ENCODE measurements at places on chromosomes 3 and 15.

DNA sequence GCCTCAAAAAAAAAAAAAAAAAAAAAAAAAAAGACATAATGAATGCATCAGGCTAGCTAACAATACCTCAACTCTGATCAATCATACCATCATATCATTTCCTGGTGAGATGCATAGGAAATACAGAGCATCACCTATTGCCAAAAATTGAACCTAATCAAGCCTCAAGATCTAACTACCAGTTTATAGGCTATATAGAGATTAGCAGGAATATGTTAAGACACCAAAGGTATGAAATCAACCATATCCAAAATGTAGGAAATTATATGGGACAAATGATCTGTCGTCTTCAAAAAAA, 387 bp upstream of the VPS33B start:
- DNase-seq = no peak

DNA sequence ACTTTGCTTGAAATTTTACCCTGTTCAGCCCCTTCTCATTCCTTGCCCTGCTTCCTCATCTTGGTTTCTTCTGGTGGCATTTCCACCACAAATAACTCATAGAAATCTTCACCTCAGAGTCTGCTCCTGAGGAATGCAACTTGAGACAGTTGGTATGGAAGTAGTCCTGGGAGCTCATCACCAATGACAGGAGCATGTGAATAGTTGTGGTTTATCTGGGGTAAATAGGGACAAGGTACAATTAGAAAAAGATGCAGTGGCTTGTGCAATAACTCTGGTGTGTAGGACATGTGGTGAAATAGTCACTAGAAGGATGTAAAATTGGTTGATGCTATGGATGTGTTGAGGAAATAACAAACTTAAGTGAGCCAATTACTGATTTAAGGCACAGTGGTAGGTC, 72.7 kb upstream of the CHRNA7 start:
- no peak for DNase-seq

DNA sequence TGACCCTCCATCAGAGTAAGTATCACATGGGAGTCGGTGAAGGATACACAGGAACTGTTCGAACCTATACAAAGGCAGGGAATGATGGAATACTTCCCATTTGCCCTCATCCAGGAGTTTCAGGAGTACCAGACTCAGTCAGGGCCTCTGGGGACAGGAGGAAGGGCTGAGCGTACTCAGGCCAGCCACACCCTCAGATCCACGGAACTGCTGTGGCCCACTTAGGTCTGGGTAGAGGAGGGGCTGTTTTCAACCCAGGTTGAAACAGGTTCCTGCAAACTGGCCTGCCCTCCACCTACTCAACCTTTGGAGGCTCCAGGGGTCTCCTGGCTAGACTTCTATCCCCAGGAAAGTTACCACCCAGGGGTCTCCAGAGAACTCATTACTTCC, 6.7 kb upstream of the IGDCC3 start:
- DNase-seq = no peak

DNA sequence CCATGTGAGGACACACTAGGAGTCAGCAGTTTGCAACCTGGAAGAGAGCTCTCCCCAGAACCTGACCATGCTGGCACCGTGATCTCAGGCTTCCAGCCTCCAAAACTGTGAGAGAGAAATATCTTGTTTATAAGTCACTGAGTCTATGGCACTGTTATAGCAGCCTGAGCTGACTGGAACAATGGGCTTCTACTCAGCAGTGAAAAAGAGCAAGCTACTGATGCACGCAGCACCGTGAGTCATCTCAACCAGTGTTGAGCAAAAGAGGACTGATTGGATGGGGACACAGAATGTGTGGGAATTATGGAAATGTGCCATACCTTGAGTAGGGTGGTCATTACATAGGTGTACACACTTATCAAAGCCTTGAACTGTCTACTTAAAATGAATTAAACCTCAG, 230.4 kb downstream of the PLCL2 start:
- DNase-seq = no peak

DNA sequence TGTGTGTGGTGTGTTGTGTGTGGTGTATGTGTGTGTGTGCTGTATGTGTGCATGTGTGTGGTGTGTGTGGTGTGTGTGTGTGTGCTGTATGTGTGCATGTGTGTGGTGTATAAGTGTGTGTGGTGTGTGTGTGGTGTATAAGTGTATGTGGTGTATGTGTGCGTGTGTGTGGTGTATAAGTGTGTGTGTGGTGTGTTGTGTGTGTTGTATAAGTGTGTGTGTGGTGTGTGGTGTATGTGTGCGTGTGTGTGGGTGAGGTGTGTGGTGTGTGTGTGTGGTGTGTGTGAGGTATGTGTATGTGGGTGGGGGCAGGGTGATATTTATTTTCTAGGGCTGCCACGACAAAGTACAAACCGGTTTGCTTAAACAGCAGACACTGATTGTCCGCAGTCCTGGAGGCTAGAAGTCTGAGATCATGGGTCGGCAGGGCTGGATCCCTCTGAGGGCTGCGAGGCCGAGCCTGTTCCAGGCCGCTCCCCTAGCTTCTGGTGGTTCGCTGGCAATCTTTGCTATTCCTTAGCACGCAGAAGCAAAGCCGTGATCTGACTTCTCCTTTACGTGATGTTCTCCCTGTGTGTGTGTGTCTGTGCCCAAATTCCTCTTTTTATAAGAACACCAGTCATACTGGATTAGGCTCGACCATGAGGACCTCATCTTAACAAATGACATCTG, 160.2 kb downstream of the XXYLT1 start:
- no peak for DNase-seq

DNA sequence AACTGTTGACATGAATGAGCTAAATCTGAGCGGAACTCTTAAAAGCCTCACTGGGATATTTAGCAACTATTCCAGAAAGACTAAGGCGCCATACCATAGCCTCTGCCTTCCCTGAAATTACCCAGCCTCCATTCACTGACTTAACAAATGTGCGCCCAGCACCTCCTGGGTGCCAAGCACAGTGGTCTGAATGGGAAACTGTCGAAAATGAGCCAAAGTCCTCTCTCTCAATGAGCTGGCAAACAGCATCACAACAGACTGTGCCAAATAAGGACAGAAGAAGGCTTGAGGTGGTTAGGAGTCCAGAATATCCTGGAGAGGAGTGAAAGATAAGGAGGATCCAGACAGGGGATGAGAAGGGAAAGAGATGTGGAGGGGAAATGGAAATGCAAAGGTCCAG, 332.4 kb downstream of the MAGI1 start:
- no peak for DNase-seq

DNA sequence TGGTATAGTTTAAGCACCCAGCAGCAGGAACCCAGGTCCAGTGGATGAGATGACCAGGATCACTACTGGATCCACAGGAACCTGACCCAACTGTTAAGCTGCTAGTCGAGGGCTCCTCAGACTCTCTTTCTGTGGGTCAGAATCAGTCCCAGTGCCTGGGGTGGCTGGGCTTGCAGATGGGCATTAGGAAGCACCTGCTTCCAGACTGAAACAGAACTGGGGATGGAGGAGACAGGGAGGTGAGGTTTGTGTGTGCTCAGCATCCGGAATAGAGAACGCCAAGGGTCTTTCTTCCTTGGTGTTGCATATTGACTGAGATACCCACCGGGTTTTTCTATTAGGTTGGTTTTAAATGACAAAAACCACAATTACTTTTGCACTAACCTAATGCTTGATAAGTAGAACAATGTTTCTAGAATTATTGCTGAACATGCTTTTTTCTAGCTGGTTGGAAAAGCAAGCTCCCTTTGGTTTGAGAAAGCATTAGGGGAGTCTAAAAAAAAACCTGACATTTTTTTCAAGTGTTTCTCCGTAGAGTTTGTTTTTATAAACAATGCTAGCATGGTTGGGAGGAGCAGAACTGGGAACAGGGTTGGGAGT, 779 bp downstream of the ST3GAL6 start:
- no peak for DNase-seq

DNA sequence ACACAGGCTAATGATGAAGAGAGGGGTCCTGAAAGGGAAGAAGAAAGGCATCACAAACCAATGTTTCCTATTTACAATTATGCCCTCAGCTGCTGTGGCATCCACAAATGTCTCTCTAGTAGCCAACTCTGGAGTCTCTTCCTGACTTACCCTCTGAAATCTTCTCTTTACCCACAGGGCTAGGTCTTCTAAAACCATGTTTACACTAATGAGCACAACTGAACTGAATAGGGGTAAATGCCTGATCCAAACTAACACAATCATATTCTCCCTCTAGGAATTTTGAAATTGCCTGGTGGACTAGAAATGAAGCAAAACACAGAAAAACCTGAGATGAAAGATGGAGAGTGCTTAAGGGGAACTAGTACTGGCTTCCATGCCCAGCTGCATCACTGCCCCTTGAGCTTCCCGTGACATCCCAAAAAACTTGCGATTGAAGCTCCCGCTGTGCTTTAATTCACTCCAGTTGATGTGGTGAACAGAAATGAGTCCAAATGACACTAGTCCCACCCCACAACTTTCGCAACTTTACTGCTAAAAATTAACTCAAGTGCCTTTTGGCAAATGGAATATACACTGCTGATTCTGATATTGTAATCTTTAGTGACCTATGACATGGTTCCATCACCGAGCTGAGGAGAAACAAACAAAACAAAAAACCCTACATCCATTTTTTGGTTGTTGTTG, 32.8 kb downstream of the CFAP20DC start:
- no peak for DNase-seq

GRCh38 chr3:165624761-165625160, 212.5 kb downstream of the BCHE start:
- no peak for DNase-seq

GRCh38 chr3:119782460-119782859, 559 bp downstream of the NR1I2 start:
- no peak for DNase-seq

- DNase-seq = no peak
Measured at GRCh38 chr3:60216462-60217075, 1034.7 kb downstream of the FHIT start.

- DNase-seq = no peak
Measured at GRCh38 chr15:30985081-30985531, 6.3 kb downstream of the MTMR10 start.

GRCh38 chr3:112424394-112424793, 74.9 kb downstream of the BTLA start:
- DNase-seq = no peak

GRCh38 chr3:71681224-71681668, 44.0 kb downstream of the EIF4E3 start:
- no peak for DNase-seq

GRCh38 chr15:35736150-35736549, 190.2 kb upstream of the DPH6 start:
- no peak for DNase-seq

DNA sequence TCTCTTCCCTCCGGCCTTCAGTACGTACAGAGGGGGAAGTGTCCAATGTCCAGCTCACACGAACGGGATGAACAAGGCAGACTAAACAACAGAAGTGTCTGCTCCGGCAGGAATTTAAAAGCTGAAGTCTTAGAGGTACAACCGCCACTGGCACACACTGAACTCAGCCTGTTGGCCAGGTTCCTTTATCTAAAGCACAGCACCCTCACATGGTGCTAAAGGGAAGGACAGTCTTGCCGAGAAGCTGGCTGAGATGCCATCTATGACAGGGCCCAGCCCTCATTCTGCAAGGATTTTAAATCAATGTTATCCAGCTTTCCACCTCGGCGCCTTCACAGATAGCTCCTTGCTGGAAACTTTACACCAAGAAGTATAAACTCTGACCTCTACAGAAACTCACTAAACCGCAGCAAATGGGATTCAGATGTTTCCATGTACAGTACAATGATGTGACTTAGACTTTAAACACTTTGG, 2.8 kb downstream of the ADAMTS17 start:
- DNase-seq = no peak

DNA sequence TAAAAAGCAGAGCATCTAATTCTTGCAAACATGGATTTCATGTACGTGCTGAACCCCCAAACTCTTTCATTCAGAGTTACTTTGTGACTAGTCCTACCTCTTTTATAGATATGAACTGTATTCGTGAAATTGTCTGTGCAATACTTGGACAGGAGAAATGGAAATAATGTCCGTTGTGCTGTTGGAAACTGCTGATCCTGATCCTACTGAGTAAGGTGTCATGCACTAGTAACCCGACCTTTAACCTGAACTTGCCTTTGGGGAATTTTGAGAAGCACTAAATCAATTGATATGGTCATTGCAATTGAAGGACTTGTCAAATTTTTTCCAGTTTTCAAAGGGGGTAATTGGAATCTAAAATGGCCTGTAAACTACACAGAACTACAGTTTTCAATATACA, 856.4 kb downstream of the ROBO1 start:
- DNase-seq = no peak

- no peak for DNase-seq
Measured at GRCh38 chr15:65936282-65936681, 67.0 kb downstream of the RAB11A start.

- no peak for DNase-seq
Measured at GRCh38 chr3:42730294-42730693, 27.7 kb upstream of the HHATL start.

DNA sequence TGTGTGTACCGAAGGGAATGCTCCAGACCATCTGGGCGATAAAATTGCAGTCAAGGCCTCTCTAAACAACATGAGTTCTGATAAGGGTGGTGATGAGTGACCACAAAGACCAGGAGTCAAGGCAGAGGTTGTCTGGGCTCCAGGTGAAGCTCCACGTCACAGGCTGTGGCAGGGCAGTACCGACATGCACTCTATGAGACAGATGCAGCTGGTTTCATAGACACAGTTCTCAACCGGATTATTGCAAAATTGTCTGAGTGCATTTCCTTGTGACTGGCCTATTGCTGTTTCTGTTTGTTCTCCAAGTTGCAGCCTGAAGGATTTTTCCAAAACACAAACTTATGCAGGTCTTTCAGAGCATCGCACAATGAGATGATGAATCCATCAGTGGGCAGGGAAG, 157.5 kb upstream of the HES1 start:
- DNase-seq = no peak

DNA sequence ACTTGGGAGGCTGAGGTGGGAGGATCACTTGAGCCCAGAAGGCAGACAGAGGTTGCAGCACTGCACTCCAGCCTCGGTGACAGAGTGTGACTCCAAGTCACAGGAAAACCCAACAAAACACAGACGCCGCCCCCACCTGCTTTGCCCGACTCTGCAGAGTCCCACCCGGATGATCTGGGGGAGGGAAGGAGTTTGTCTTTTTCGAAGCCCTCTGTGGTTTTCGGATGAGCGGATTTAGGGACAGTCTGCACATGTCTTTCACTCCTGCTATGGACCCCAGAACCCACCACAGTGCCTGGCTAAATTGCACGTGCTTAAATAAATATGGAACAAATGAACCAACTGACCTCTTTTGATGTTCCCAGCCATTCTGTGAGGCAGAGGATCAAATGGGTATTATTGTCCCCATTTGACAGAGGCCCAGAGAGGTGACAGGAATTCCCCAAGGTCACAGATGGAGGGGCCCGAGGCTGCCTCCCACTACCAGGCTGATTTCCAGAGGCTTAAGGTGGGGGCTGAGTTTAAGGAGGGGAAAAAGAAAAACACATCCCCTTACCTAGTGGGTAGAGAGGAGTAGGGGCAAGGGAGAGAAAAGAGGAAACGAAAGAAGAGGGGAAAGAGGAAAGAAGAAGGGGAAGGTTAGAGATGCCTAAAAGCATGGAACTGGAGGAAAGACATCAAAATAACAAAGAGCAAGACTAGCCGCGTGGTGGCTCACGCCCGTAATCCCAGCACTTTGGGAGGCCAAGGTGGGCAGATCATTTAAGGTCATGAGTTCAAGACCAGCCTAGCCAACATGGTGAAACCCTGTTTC, 59.4 kb upstream of the TFRC start:
- no peak for DNase-seq

Data from GM04503 (cell line).